GM10248 (cell line): ENCODE measurements at places on chromosomes 1 and 21.
A peak's percentile ranks its signal among the peaks of the same experiment; 100 is the strongest.

DNA sequence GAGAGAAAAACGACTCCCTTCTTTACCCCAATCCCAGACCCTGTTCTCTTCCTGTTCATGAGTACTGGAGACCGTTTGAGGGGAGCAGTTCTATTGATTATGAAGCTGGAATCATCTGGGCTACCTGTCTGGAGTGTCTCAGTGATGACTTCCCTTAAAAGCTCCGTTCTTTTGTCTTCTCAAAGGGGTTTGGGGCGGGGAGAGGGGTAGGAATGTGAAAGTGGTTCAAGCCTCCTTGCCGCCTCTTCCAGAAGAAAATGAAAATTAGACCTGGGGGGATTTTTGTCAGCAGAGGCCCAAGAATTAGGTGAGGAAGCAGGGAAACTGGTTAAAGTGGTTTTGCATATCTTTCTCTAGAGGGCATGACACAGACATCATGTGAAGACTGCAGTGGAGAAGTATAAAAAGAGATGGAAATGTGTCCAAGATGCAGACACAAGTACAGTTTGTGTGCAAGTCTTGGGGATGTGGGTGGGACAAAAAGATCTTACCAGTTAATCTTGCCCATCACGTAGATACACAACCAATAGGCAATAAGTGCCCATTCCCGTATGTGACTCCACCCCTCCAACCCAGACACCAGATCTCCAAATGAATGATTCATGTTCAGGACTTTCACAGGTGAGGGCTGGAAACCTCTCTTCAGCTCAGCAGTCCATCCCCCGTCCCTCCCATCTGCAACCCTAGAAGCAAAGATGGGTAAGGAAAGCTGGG, 470 bp upstream of the MTMR11 start:
- no peak for DNase-seq

GRCh38 chr1:232894436-232894835, 56.0 kb upstream of the NTPCR start:
- DNase-seq = no peak

- DNase-seq = no peak
These were observed 28.1 kb upstream of the KDM4A start for GRCh38 chr1:43621861-43622260.

- DNase-seq = no peak
These were observed 179.9 kb downstream of the DPYD start for GRCh38 chr1:97740891-97741290.

- no peak for DNase-seq
These were observed at the start of gene EXTL1 for GRCh38 chr1:26021647-26022403. Gene EXTL1 (plus strand): TSS chr1:26021775. CDS start chr1:26022647, 872 bp downstream.

DNA sequence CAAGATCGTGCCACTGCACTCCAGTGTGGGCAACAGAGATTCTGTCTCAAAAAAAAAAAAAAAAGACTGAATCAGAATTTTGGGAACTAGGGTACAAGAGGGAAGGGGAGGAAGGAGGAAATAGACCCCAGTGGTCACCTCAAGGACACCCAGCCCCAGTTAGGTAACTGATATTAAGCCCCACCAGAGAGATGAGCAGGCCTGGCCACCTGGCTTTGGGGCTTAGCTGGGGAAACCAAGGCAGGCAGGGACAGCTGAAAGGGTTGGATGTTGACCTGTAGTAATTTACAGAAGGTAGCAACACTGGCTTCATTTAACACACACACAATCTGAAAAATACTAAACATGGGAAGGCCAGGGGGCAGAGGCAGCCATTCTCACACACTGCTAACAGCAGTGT, 5.2 kb upstream of the C1orf122 start:
- no peak for DNase-seq

DNA sequence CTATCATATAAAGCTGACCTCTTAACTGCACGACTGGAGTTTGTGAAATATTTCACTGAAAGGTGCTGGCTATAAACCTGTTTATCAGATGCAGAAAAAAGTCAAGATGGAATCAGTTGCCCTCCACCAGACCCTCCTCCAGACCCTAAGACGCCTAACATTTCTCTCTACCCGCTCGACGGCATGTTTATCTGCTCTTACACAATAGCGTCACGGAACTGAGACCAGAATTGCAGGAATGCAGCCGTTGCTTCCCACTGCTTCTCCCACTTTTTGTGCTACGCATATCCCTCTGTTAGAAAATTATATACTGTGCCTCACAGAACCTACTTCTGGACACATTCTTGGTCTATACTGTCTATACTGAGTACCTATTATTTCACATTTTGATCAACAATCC, 28.2 kb upstream of the FAM131C start:
- DNase-seq = no peak

DNA sequence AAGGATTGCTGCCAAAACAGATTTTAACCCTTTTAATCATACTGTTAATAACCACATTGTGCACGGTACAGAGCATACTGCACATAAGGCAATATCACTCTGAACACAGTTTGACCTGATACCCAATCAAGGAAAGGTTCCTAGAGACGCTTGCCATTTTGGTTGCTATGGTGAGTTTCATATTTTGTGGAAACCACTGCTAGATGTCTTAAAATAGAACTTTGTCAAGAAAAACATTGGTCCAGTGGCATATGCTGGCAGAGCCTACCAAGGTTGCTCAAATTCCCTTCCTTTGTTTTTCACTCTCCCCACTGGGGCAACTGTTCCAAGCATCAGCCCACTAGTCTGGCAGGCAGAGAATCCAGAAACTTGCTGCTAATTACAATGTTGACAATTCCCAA, 114.8 kb upstream of the DPYD start:
- DNase-seq = no peak

DNA sequence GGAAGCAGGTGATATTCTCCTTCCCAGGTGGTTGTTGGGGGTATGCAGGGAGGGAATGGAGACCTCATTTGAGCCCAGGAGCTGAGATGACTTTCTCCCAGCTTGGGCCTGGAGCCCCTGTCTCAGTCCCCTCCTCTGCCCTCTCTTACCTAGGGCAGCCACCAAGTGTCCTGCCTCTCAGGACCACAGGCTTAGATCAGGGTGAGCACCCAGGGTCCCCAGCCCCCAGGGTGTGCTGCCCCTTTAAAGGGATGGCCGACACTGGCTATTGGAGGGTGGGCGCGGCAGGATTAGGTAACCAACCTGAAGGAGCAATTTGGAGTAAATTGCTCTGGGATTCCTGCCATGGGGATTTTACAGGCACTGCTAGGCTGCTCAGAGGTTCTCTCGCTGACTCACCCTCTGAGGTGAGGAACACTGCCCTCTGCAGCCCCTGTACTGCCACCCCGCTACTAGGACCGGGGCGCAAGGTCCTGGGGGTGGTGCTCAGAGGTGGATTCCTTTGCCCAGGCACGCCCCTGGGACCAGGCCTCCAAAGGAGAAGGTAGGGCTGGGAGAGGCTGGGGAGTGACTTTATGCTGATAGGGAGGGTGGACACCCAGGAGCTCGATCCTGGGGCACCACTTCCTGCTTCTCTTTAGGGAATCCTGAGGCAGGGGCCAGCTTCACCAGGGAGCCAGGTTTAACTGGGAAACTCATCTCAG, 1.5 kb downstream of the RPS6KA1 start:
- peak; percentile 60 for DNase-seq

DNA sequence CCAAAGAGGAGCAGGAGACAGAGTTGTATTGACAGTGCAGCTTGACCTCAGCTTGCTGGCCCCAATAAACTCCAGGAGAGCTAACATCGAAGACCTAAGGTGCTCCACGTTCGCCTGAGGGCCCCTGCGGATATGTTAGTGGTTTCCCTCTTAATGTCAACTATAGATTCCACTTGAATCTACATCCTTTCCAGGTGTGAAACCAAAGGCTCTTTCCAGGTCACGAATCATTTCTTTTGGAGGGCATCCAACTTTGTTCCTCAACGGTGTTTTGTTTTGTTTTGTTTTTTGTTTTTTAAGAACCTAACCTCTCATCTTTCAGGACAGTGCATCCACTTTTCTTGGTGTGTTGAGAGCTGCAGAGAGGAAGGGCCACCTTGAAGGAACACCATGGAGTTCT, 267.6 kb upstream of the SGIP1 start:
- no peak for DNase-seq

GRCh38 chr1:48853006-48853405, 76.3 kb upstream of the BEND5 start:
- no peak for DNase-seq

GRCh38 chr1:199089393-199090122, 450.7 kb downstream of the PTPRC start:
- DNase-seq = peak; percentile 34

DNA sequence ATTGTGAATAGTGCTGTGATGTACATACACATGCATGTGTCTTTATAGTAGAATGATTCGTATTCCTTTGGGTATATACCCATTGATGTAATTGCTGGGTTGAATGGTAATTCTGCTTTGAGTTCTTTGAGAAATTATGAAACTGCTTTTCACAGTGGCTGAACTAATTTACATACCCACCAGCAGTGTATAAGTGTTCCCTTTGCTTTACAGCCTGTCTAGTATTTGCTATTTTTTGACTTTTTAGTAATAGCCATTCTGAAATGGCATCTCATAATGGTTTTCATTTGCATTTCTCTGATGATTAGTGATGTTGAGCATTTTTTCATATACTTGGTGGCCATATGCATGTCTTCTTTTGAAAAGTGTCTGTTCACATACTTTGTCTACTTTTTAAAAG, 54.5 kb upstream of the FAM78B start:
- no peak for DNase-seq

GRCh38 chr1:228794810-228795209, 59.5 kb downstream of the RHOU start:
- DNase-seq = peak; percentile 44

DNA sequence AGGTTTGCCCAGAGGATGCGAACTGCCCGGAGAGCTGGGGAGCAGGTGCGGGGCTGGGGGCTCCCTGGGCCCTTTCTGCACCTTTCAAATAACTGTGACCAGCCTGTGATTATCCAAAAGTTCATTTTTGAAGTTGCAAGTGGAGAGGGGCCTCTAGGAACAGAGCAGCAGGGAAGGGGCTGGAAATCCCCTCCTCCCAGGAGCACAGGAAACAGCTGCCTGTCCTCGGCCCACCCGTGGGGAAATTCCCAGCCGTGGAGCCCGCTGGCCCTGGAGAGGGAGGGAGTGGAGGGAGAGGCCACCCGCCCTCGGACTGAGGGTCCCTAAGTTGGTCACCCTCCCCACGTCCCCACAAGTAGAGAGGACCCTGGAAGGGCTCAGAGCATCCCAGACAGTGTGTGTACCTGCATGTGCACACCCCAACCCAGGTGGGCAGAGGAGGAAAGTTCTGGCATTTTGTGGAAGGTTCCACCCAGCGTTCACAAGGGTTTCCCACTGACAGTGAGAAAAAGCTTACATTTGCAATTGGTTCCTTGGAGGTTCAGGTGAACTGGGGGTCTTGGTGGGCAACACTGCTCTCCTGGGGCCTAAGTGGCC, 1.2 kb upstream of the TNFRSF4 start:
- DNase-seq = no peak

DNA sequence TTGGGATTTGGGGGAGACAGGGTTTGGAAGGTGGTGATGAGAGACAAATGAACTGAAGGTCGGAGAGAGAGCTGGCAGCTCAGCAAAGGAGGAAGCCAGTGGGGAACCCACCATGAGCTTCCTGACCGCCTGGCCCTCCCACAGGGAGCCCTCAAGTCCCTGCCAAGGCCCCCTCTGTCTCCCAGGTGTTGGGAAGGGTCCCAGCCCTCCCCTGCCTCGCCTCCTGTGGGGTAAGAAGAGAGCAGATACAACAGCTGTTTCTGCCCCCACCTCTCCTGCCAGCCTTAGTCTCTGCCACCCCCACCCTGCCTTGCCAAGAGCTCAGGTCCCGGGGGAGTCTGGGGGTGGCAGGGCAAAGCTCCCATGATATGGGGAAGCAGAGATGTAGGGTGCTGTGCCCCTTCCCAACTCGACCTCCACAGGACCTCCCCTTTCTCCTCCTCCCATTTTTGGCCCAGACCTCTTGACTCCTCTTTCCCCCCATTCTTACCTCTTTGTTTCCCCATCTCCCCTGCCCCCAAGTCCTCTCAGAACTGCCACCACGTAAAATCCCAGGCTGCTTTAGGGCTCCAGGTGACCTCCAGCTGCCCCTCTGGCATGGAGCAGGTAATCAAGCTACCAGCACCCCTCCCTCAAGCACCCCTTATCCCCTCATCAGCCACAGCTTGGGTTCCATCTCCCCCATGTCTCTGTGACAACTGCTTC, 556 bp downstream of the S100A1 start:
- no peak for DNase-seq

- DNase-seq = no peak
These were observed 22.1 kb upstream of the SLC44A3 start for GRCh38 chr1:94798054-94798453.

- no peak for DNase-seq
These were observed 118.9 kb downstream of the GDAP2 start for GRCh38 chr1:117810553-117810952.

GRCh38 chr1:232504651-232505050, 125.3 kb downstream of the SIPA1L2 start:
- no peak for DNase-seq

DNA sequence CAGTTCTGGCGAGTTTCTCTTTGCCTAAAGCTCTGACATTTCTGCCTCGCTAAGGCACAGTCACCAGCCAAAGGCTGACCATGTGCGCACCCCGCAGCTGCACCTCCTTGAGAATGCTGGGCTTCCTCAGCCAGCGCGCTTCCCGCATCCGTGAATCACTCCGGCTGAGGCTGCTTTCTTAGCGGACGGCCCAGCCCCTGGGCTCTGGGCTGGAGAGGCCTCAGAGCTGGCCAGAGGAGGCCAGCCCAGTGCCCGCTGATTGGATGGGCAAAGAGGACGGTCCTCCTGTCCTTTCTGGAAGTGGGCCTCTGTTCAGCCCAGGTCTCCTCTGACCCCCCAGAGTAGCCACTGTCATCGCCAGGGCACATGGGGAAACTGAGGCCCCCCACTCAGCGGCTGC, 56.1 kb downstream of the PRDM16 start:
- no peak for DNase-seq

GRCh38 chr1:225508538-225509375, 80.9 kb upstream of the LBR start:
- no peak for DNase-seq

DNA sequence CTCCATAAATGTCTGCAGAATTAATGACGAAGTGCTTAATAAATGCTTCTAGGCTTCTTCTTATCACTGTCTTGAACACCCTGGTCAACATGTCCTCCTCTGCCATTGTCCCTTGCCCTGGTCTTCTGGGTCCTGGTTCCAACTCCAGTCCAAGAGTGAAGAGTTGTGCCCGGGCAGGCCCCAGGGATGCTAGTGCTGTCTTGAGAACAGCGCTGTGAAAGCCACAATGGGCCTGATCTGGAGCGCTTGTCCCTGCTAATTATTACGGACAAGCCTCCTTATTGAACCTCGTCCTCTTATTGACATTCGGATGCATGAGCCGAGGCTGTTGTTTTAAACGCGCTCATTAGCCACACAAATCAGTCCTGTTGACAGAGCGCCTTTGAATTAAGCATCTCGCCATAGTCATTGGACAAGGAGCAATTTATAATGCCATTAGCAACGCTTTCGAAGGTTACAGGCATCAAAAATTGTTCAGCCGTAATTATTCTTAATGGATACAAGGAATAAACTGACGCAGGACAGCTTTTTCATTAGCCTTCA, 211.6 kb upstream of the POU3F1 start:
- DNase-seq = no peak

- DNase-seq = no peak
These were observed 74.0 kb downstream of the CACNA1E start for GRCh38 chr1:181557313-181557712.

GRCh38 chr1:3033790-3034090, 12.5 kb downstream of the ACTRT2 start:
- no peak for DNase-seq
